ENCODE measurements at places on chromosomes 16 and 17.

DNA sequence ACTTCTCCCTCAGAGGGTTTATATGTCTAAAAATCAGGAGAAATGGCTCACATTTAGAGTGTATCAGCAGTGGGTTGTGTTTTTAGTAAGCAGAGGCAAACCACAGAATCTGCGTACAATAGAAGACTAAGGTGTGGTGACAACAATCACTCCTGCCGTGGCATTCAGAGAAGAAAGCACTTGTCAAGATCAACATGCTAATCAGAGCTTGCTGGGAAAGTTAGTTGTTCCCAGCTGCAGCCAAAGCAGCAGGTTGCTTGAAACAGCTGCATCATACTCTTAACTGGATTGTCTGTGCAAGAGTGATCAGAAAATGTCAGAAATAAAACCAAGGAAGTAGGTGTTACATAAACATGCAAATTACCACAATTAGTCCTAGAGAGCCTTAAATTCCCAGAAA is 616.4 kb downstream of the CDH8 start:
- DNase-seq, result no peak

DNA sequence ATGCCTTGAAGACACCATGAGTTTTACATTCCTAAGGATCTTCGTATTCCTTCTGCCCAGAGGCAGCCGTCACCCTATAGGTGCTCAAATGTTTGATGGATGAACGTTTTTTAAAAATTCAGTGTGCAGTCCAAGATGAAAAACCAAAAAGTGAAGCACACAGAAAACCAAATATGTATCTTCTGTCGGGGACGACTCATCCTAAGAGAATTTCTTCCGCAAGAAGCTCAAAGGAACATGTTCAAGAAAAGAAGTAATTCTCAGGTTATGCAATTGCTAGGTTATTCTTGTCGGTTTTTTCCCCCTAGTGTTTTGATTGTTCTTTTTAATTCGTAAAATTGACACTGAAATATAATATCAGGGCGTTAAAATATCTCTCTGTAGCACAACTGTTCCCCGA is 1.4 kb downstream of the CENPV start:
- no peak for DNase-seq

DNA sequence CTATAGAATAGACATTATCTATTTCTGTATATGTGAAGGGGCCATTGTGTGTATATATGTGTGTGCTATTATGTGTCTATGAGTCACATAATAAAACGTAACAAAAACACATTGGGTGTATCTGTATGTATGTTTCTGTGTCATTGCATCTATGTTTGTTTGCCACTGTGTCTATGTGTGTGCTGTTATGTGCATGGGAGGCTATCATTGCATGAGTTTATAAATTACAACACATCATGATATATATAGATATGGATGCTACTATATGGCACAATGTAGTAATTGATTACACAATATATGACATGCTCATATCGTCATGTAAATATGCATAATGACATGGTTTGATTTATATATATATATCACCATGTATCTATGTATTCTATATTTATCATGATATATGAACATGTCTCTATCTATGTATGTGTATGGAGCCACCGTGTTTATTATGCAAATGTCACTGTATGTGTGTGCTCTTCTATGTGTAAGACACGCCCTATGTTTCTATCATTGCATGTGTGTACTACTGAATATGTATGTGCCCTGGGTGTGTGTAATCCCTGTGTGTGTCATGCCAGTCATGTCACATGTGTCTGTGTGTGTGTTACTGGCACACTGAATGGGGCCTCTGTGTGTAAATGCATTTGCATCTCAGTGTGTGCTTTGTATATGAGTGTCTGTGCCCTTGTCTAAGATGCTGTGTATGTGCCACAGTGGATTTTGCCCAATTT is 1.4 kb upstream of the TSPOAP1 start:
- DNase-seq, result peak; percentile 93

DNA sequence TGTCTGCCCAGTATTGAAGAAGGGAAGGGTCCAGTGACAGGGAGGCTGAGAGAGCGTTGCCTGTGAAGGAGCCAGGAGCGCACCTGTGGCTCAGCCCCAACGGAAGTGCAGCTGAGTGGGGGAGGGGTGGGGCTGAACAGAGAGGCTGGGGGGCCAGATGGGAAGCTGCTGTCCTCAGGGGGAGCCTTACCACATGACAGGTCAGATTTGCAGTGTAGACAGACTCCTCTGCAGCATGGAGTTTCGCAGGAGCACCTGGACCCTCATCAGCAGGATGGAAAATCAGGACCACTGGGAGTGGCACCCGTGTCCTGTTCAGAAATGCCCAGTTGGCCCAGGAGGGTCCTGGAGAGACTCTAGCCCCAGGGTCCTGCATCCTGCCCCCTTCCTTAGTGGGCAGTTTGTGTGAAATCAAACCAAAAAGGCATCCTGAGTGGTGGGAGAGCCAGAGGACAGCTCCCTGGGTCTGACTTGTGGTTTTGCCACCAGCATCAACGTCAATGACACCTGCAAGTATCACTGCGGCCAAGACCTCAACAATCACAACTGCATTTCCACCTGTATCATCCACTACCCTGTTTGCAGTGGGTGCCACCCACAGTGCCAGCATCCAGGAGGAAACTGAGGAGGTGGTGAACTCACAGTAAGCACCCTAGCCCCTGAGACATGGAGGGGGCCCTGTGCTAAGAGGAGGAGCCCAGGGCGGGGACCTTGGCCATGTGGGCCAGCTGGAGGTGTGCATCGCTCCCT is 7.8 kb downstream of the CD300A start:
- DNase-seq, result no peak

DNA sequence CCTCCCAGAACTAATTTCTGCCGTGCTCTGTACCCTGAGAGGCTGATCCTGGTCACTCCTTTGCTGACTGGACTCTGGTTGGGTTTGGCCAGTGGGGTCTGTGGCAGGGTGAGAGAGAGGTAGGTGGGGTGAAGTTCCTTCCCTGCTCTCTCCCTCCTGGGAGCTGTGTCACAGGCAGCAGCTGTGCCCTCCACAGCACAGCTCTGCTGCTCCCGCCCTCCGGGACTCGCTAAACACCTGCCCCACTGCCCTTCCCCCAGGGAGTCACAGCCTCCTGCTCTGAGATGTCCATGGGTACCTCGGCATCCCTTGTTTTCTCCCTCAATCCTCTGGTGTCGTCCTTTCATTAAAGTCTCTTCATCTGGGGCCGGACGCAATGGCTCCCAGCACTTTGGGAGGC is 66.4 kb downstream of the SRCIN1 start:
- no peak for DNase-seq

Measured in GM12864 (cell line).